Right atrium auricular region (tissue), 2 donors: ENCODE measurements at places on chromosomes 12 and 14.

DNA sequence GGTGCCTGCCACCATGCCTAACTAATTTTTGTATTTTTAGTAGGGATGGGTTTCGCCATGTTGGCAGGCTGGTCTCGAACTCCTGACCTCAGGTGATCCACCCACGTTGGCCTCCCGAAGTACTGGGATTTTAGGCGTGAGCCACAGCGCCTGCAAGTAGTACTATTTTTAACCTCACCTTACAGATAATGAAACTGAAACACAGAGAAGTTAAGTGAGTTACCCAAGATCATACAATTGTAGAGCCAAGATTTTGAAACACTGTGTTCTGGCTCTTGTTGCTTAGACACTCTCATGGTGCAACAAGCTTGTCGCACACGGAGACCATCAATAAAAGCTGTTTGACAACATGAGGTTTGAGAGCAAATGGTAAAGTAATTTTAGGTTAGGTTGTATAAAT lies 159.1 kb upstream of the LMNTD1 start:
- no peak for DNase-seq

- no peak for DNase-seq
Observed at GRCh38 chr14:93765155-93765554, 23.1 kb downstream of the PRIMA1 start.

- DNase-seq = no peak
Observed at GRCh38 chr12:131618303-131618658, 92.6 kb upstream of the SFSWAP start.

- DNase-seq = no peak
Observed at GRCh38 chr14:23365732-23366425, 907 bp upstream of the EFS start.

DNA sequence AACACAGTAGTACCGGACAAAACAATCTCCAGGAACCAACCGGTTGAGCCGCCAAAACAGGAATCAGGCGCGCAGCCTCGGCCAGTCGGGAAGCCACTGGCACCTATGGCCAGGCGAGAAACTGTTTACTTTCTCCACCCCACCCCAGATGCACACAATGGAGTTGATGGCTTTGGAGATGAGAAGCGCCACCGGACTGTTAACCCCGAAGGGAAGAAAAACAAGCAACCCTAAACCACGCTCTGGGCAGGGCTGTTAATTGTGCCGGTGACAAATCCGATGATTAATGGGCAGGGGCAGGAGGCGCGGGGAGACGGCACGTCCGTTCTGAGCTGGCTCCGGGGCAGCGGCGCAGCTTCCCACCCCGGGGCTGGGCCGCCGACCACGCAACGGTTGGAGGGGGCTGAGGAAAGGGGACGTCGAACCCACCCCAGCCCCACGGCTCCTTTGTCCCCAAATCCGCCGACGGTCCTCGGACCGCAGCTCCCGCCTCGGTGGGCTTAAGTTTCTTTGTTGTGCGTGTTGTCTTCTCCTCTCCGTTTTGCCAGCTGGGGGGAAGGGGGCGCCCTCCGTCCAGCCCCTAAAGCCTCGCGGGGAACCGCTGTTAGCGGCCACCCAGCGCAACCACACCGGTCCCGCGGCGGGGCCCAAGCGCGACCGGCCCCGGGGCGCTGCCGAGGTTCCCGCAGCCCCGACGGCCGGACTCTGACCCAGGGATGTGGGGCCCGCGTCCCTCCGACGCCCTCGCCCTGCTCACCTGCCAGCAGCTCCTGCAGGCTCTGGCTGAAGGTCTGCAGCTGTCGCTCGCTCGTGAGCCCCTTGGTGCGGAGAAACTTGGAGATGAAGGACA lies 790 bp downstream of the BTG1 start:
- DNase-seq = peak; percentile 78

GRCh38 chr14:38187528-38187927 lies 20.2 kb upstream of the SSTR1 start:
- no peak for DNase-seq

DNA sequence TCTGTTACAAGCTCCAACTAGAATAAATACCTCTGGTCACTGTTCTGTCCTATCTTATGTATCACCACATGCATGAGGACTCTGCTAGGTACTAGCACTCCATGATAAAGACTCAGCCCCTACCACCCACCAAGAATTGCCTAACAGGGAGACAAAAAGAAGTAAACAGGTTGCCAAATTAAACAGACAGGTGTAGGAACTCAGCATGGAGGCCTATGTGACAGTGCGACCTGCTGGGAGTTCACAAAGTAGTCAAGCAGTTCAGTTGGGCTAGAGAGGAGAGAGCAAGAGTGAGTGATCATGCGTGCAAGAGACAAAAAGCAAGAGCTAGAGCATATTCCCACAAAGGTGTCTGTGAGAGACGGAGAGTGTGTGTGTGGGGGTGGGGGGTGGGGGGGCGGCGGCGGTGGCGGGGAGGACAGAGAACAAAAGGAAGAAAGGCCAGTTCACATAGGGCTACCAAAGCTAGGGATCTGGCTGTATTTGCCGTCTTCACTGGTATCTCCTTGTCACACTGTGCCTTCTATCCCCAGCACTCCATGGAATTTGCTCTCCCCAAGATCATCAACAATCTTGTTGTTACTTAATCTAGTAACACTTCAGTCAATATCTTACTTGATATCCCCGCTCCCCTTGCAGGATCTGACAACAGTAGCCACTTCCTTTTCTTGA lies 81.2 kb downstream of the SPPL3 start:
- DNase-seq = no peak

DNA sequence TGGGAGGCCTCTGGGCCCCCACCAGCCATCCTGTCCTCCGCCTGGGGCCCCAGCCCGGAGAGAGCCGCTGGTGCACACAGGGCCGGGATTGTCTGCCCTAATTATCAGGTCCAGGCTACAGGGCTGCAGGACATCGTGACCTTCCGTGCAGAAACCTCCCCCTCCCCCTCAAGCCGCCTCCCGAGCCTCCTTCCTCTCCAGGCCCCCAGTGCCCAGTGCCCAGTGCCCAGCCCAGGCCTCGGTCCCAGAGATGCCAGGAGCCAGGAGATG lies 729 bp upstream of the GAPDH start:
- no peak for DNase-seq

DNA sequence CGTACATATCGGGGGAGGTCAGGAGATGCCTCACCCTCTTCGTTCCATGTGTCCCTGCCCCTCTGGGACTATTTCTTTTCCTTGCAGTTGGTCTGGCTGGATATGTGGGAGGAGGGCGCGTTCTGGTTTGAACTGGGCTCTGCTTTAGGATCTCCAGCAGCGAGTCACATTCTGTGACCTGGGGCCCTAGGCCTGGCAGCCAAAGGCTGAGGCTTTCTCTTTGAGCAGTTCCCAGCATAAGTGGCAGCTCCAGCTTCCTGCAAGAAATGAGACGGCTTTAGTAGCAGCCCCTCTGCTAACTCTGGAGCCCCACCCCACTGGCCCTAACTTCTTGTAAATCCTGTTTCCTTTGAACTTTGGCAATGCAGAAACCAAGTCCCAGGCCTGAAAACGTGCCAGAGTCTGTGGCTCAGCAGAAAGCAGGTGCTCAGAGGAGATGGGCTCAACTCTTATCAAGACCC lies 274.8 kb downstream of the DPF3 start:
- DNase-seq = no peak

DNA sequence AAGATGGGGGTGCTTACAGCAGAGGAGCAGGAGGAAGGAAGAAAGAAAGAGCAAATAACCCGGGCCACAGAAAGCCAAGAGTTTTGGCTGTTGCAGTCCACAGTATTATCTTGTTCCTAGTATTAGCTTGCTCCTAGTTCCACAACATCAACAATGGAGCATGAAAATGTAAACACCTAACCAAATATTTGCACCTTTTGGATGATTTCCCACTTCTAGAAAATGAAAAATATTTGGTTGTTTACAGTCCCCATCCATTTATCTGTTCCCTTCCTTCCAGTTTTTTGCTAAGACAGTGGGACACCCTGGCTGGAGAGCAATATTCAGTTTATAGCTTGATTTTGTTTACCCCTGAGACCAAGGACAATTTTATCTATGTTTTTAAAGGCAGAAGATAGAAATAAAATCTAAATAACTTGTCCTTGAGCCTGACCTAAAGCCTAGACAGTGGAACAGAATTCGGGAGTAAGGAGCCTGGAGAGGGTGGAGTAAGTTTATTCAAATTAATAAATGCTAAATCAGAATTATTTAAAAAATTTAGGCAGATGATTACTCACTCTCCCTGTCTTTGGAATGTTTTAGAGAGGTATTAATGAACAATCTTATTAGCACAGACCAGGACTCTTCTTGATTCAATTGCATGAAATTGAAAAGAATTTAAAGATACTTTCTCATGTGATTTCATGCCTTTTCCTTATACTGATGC lies 51.6 kb downstream of the RESF1 start:
- DNase-seq = no peak

- no peak for DNase-seq
Observed at GRCh38 chr12:39606712-39607423, 12.7 kb downstream of the ABCD2 start.

DNA sequence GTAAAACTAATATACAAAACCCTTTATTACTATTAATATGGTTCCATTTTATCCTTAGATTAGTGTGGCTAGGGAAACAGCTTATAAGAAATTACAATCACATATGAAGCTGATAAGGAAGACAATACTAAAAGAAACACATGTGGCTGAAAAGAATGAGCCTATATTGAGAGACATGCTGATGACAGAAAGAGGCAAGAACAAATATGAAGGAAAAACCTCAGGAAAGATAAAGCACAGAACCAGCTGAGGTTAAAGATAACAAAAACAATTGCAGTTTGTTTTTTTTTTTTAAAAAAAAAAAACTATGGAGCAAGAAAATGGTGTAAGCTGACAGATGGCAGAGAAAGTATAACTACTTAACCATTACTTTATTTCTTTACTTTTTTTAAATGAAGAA lies 69.2 kb upstream of the OSBPL8 start:
- no peak for DNase-seq

DNA sequence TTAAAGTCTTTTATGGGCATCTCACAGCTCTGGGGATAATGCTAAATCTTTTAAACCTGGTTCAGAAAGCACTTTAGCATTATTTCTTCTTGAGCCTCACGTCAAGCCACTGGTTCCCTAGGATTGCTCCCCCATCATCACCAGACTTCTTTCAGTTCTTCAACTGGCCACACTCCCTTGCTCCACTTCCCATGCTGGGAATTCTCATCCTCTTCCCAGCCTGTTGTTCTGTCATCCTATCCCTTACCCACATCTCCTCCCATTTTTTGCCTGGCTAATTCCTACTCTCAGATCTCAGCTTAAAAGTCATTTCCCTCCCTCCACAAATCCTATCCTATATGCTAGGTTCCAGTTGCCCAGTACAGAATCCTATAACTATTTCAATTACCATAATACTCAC lies 14.4 kb downstream of the FERMT2 start:
- no peak for DNase-seq

- DNase-seq = no peak
Observed at GRCh38 chr14:28879573-28879996, 113.0 kb downstream of the FOXG1 start.

GRCh38 chr12:116182359-116183063 lies 95.0 kb downstream of the MED13L start:
- no peak for DNase-seq

GRCh38 chr14:45810152-45810872 lies 557.3 kb upstream of the MIS18BP1 start:
- DNase-seq = no peak

- DNase-seq = no peak
Observed at GRCh38 chr14:51605575-51605974, 46.1 kb upstream of the FRMD6 start.

GRCh38 chr12:126936181-126936851 lies 1330.7 kb upstream of the TMEM132C start:
- DNase-seq = no peak

- no peak for DNase-seq
Observed at GRCh38 chr12:66573605-66574004, 105.3 kb downstream of the GRIP1 start.

GRCh38 chr14:87705439-87705896 lies 287.5 kb downstream of the GALC start:
- no peak for DNase-seq

GRCh38 chr14:65469903-65470302 lies 57.4 kb downstream of the FUT8 start:
- no peak for DNase-seq

DNA sequence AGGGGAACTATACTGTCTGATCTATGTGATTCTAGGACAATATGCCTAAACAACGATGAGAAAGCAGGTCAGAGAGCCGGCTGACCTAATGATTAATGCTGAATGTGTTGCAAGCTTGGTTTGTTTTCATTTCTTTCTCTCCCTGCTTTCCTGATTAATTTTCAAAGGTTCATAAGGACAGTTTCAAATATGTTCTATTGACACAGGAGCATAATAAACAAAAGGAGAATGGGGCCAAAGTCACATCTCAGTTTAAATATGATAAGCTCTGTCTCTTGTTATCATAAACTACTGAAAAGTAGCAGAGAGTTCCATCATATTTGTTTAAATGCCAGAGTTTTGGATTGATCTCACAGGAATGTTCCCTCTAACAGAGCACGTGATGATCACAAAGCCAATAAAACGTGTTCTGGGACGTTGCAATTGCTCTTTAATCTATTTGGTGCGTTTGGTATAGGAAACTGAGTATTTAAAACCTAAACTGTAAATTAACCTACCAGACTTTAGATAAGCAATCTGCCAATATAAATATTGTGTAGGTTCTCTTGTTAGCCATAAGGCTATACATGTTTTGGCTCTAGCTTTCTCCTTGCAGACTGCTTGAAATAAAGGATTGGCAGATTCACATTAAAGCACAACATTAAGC lies 3.7 kb upstream of the HSD17B6 start:
- DNase-seq = no peak

- no peak for DNase-seq
Observed at GRCh38 chr12:46523863-46524770, 151.5 kb upstream of the SLC38A2 start.

DNA sequence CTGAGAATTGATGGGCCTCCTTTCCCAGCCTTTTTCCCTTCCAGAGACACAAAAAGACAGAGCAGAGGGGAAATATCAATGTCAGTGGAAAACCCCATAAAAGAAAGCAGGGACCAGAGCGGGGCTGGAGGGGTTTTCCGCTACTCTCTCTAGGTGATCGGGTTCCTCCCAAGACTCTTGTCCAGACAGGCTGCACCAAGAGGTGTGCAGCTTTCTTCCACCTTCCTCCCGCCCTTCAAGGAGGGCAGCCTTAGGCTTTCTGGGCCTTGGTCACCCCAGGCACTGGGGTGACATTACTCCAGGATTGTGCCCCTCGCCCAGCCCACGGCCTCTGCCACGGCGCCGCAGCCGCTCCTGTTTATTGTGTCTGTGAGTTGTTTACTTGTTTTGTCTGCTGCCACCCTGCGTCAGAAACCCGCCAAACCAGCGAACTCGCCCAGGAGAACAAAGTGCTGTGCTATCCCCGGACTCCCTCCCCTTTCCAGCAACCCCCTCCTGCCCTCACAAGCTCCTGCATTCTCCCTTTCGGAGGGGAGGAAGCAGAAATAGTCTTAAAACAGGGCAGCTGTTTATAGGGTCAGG lies 6.7 kb upstream of the HOXC6 start:
- no peak for DNase-seq
